Activated T-cell treated with anti-CD3 and anti-CD28 coated beads for 48 hours (primary cell): ENCODE measurements at places on chromosomes 3 and 15.

DNA sequence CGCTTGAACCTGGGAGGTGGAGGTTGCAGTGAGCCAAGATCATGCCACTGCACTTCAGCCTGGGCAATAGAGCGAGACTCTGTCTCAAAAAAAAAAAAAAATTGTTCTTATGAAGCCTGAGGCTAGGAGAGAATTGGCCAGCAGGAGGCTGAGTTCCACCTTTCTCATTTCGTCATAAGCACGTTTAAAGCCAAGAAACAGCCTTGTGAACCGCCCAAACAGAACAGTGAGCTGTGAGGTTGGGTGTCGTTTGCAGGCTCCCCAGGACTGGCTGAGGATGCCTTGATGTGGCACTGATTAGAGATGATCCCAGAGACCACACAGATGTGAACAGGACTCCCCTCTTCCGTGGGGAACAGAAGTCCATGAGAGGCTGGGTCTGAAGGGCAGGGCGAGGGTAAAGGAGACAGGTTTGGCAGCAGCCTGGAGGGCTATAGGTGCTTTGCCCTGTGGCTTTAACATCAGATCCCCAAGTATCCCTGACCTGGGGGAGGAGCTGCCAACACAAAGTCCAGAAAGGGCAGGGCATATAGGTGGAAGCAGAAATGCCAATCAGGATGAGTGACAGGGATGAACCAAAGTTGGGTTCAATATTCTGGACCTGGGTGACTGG lies 52.9 kb downstream of the CLEC3B start:
- DNase-seq = no peak

DNA sequence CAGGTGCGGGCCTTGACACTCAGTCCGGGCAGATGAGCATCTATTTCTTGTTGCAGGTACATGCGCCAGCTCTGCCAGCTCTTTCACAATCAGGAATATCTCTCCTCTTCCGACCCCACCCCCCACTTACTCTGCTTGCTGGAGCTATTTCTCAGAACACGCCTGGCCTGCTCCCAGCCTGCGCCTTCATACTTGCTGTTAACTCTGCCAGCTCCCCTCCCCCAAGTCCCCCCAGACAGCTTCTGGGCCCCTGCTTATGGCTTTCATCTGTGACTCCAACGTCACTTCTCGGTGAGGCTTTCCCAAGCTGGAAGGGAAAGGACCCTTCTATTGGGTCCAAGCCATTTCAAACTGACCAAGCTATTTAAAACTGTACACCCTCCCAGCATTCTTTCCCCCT lies 15.2 kb downstream of the MAGEF1 start:
- no peak for DNase-seq

DNA sequence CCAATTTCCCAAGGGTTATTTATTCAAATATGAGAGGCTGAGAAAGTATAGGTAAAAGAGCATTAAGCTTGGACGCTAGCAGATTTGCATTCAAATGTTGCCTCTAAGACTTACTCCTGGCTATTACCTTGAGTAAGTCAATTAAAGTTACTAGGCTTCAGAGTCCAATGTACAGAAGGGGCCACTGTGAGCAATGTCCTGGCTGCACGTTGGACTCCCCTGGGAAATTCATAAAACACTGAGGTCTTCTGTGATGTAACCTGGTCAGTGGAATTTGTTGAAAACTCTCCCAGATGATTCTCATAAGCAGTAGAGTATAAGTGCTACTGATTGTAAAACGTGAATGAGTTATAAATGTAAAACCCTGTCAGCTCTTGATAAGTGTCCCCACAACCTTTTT lies 295.3 kb downstream of the NEK10 start:
- DNase-seq = no peak

GRCh38 chr3:52537165-52537620 lies 788 bp downstream of the UQCC5 start:
- no peak for DNase-seq

GRCh38 chr15:56946150-56946549 lies 27.7 kb downstream of the TCF12 start:
- DNase-seq = no peak

- no peak for DNase-seq
These were observed 7.0 kb downstream of the DUOXA1 start for GRCh38 chr15:45122719-45123118.

DNA sequence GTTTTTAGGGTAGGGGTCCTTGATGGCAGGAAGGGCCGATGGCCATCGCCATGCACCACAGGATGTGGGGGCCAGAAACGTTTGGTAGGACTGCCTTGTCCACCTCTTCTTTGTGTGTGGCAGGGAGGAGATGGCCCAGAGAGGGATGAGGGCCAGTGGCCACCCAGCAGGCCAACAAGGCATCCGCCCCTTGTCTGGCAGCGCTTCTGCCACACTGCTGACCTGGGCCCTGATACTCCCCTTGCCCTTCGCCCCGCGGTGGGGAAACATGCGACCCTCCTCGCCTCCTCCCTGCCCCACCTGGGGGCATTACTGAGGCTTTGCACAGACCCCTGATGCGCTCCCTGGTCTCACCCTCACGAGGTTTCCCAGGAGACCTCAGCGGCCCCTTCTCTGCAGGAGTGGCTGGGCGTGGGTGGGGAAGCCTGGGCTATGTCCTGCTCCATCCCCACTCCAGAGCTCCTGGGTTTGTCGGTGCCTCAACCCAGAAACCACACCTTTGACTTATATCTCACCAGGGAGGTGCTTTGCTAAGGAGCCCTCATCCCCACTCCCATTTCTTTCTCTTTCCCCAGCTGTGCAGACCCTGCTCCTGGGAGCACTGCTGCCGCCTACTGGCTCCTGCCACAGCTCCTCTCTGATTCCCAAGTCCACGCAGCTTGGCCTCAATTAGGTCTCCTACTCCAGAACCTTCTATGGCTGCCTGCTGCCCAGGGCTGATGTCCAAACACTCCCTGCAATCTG lies 38.7 kb downstream of the FEM1B start:
- DNase-seq = no peak

- DNase-seq = no peak
These were observed 70.7 kb downstream of the CD200R1L start for GRCh38 chr3:112776000-112776399.

DNA sequence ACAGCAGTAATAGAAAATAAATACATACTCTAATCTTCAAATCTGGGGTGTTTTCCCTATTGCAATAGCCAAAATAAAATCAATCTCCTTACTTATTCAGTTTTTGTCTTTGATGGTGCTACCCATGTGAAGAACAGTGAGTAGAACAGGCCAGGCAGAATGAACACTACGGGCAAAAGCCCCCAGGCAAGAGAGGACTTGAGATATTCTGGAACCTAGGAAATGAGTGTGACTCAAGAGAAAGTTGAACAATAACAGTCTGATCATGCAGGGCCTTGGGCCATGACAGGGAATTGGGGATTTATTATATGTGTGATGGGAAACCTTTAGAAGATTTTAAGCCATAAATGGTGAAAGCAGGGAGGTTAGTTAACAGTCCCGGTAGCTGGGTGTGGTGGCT lies 14.0 kb upstream of the DUT start:
- DNase-seq = no peak

DNA sequence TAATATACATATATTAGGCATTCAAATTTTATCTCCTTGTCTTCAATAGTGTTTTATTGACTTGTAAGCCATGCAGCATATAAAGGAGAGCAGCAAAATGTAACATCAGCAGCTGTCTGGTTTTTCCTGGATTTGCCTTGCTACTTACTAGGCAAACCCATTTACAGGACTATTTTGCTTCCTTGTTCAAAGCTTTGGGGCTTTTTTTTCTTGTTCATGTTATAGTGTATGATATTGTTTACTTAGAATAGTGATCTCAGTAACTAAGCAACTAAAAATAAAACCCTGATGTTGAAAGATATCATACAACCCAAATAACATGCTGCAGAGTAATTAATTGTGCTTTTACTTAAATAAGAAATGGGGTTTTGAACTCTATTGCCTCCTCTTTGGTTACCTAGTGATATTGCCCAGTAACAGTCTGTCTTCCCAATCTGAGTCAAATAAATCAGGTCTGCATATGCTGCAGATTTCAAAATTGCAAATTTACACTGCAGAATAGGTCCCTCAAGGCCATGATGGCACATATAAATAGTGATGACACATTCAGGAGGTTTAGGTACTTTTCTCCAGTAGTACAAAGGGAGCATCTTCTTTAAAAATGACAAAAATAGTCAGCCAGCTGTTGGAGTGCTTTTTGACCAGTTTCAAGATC lies 578.1 kb upstream of the NECTIN3 start:
- DNase-seq = no peak

GRCh38 chr15:45810201-45810600 lies 175.4 kb downstream of the SQOR start:
- DNase-seq = no peak
